ENCODE measurements at places on chromosomes 13 and 19.

DNA sequence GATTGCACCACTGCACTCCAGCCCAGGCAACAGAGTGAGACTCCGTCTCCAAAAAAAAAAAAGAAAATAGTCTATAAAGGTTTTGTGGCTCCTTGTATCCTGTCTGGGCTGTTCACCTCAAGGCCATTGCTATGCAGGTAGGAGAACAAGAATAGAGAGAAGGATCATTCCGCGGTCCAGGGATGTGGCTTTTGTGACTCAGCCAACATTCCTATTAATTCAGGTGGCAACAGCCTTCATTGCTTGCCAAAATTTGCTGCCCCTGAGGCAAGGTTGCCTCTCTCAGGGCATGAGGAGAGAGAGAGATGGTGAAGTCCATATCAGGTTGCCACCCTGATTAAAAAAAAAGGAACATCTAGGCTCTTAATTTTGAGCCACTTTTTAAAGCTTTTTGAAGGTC, 8.0 kb downstream of the ZNF551 start:
- no peak for DNase-seq

- DNase-seq, result no peak
Observed at GRCh38 chr13:66887088-66887487, 343.0 kb downstream of the PCDH9 start.

GRCh38 chr13:36879218-36879938, 40.7 kb downstream of the SMAD9 start:
- no peak for DNase-seq

DNA sequence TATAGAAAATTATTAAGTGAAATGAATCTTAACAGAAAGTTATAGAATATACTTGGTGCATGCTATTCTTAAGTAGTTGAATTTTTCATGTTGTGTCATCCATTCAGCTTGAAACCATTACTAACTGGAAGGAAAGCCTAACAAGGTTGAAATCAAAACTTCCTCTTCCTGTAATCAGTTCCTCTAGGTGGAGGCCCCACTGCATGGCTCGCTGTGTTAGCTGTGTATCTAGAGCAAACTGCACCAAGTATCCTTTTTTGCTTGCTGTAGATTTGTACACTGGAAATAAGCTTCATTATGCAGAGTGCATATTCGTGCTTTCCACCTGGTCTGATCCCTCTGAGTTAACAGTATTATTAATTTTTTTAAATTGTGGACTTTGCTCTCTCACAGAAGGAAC, 1146.1 kb downstream of the EFNB2 start:
- DNase-seq, result no peak

- peak; percentile 83 for DNase-seq
Observed at GRCh38 chr19:38852231-38853044, 2.7 kb upstream of the HNRNPL start.

GRCh38 chr13:73671011-73671410, 463.2 kb downstream of the KLF12 start:
- no peak for DNase-seq

DNA sequence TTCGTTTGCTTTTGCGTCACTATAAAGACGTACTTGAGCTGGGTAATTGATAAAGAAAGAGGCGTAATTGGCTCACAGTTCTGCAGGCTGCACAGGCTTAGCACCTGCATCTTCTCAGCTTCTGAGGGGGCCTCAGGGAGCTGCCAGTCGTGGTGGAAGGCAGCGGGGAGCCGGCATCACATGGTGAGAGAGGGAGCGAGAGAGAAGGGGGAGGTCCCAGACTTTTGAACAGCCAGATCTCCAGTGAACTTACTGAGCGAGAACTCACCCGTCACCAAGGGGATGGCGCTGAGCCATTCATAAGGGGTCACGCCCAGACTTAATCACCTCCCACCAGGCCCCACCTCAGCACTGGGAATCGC, 58.7 kb upstream of the F7 start:
- DNase-seq, result no peak

DNA sequence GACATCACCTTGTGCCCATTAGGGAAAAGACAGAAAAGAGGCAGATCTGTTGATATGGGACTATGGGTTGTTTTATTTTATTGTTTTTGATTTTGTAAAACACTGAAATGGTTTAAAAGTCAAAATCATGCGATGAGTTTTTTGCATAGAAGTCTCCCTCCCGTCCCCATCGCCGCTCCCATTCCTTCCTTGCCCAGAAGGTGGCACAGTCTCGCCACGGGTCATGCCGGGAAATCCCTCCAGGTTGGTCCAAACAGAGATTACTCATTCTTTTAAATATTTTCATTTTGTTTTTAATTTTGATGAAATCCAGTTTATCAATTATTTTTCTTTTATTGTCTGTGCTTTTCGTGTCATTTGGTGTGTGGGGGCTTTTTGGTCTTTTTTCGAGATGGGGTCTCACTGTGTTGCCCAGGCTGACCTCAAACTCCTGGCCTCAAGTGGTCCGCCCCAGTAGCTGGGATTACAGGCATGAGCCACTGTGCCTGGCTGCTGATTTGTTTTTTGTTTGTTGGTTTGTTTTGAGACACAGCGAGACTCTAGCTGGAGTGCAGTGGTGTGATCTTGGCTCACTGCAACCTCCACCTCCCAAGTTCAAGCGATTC, 9.2 kb downstream of the PGPEP1 start:
- DNase-seq, result peak; percentile 48

Measured in tibial artery (tissue), 4 donors.